Stimulated activated CD4-positive, alpha-beta T cell treated with anti-CD3 and anti-CD28 coated beads, Interleukin-2, amount 100 ng/mL, for 48 hours (primary cell): ENCODE measurements at places on chromosomes 11 and 22.

- no peak for DNase-seq
Measured at GRCh38 chr11:7605186-7605943, 67.9 kb downstream of the CYB5R2 start.

GRCh38 chr11:111019871-111020670 lies 225.5 kb upstream of the POU2AF2 start:
- DNase-seq, result no peak

- no peak for DNase-seq
Measured at GRCh38 chr11:21893565-21893867, 299.4 kb upstream of the ANO5 start.

DNA sequence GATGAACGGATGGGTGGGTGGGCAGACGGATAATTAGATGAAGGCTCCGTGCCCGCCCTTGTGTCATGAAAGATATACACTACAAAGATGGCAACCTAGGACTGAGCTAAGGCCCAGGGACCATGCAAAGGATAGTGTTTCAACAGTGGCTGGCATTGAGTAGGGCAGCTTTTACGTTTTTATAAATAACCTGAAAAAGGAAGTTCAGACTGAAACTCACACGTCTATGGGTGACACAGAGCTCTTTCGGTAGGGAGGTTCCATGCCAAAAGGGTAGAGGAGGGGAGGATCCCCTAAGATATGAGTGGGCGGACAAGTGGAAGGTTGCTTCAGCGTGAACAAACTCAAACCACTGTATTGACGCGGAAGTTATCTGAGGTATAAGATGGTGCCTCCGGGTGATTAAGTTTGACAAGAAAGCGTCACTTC lies 90.5 kb downstream of the UBASH3B start:
- DNase-seq, result peak; percentile 47

DNA sequence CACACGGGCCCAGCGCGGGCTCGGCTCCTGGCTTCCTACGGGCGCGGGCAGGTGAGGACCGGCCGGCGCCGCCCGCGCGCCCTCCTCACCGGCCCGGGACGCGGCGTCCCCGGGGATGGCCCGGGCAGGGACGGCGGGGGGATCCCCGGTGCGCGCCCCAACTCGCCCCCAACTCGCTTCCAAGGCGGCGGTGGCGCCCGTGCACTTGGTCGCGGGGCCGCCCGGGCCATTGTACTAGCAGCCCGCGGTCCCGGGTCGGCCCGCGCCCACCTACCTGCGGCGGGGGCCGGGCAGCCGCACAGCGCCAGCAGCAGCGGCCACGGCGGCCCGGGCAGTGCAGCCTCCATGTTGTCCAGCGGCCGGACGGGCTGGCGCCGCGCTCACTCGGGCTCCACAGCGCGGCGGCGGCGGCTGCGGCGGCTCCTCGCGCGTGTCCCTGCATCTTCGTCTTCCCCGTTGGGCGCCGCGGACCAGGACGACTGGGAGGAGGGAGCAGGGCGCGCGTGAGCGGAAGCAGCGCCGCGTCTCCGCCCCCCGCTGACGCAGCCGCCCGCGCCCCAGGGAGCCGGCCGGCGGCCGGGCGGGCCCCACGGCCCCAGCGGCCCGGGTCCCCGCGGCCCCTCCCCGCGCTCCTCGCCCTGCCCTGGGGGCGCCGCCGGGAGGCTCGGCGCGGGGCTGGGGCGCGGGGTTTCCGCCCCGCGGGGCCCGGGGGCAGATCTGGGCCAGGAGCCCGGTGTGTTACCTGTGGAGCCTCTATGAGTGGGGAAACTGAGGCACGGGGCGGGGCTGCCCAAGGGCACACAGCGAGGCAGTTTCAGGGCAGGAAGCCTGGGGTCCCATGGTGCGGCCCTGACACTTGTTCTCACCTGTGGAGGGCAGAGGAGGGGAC lies 159.3 kb upstream of the GRK3 start:
- DNase-seq, result peak; percentile 63

- no peak for DNase-seq
Measured at GRCh38 chr11:1760351-1761109, 3.2 kb downstream of the CTSD start.

DNA sequence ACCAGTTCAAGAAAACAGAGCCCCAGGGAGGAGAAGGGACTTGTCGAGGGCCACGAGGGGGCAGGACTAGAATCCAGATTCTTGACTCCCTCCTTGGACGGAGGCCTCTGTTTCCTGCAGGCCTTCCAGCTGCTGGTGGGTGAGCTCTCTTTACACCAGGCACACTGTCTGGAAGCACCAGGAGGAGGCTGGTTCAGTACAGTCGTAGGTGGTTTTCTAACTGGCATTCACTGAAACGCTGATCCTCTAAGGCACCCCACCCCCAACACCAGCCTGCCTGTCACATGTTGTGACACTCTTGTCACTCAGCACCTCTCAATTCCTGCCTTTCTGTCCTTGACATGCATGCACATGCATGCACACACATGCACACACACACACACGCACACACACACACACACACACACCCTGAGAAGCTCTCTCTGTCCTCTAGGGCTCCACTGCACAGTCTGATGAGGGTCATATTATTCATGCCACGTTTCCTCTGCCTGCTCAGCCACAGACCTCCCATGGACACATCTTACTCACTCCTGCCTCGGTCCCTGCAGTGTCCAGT lies 751 bp downstream of the MS4A10 start:
- DNase-seq, result no peak

GRCh38 chr11:80702264-80702663 lies 1261.4 kb upstream of the TENM4 start:
- no peak for DNase-seq
